ENCODE measurements at places on chromosomes 12 and 14.

- DNase-seq: peak; percentile 21
These were observed 35.1 kb downstream of the TMBIM6 start for GRCh38 chr12:49776413-49776812.

GRCh38 chr12:12719496-12719895 lies 2.3 kb downstream of the CDKN1B start:
- DNase-seq: no peak

DNA sequence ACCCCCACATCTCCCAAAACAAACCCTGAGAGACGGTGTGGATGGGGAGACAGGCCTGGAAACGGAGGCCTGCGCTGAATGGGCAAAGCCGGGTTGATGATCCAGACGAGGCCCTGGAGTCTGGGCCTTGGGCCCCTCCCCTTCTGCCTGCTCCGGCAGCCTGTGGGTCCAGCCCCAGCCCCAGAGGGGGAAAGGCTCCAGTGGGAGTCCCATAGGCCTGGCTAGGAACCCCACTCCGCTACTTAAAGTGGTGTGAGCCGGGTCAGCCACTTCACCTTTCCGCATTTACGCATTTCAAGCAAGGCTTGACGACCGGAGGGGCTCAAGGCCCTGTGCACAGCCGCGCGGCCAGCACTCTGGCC lies 695 bp upstream of the TNFAIP2 start:
- DNase-seq: peak; percentile 27

- no peak for DNase-seq
These were observed 17.0 kb downstream of the PPP1R1A start for GRCh38 chr12:54571193-54572188.

DNA sequence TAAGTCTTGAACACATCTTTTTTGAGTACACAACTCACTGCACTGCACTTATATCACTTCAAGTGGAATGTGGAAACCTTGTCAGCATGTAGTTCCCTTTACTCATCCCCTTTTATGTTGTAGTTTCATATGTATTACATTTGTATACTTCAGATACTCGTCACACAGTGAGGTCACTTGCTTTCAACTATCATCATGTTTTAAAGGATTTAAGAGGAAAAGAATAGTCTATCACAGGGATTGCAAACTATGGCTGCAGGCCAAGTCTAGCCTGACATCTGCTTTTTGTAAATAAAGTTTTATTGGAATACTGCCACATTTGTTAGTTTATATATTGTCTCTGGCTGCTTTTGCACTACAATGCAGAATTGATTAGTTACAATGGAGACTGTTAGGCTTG lies 24.3 kb downstream of the CNOT2 start:
- DNase-seq: peak; percentile 3

DNA sequence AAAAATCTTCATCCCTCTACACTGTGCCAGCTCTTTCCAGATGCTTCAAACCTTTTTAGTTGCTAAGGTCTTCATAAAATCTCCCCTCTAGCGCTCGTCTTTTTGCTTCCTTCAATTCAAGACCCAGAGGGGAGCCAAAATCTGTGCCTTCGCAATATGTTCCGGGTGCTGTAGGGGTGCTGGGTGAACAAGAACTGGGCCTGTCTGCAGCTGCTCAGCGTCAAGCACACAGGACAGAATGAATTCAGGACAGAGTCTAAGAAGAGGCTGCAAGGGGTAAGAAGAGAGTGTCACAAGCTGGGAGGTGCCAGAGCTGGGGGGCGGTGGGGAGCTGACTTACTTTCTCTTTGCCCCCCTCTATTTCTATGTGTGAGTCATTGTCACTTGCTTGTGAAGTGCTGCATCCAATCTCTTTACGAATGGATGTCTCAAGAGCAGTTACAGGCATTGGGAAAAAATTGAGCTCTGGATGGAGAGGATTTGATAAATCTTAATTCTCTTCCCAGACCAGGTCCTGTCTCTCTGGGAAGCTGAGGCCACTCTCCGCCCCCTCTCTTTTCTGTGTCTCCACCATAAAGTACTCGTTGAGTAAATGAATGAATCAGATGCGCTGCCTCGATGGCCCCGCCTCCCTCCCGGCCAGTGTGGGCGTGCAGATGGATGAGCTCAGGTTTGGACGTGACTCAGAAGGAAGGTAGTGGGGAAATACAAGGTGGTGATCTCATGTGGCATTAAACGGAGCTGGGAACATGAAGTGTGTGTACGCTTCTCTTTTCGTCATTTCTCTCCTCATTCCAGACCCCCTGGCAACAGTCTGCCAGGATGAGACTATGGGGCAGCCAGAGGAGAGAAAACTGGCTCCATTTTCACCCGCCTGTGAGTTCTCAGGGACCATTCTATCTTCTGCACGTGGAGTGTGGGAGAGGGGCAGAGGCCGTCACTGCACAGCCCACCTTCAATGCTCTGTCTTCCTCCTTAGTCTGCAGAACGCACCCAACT lies 91.3 kb downstream of the TSPAN9 start:
- DNase-seq: peak; percentile 41

DNA sequence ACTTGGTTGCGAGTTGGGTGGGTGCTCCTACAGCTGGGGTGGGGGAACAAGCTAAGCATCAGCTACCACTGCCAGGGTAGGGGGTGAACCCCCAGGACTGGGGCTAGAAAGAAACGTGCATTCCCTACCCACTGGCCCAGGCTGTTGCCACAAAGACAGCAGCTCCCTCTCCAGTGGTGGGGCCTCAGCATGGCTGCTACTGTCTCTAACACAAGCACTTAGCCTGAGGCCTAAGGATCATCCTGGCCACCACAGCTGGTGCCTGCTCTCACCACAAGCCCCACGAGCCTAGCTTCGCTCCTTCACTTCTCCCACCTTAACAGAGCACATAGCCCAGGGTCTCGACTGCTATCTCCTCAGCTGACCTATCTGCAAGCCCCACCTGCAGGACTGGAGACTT lies 18.9 kb downstream of the SLC25A21 start:
- DNase-seq: no peak

- DNase-seq: no peak
These were observed 6.7 kb downstream of the KRT81 start for GRCh38 chr12:52284562-52285171.

GRCh38 chr12:114266536-114266935 lies 139.4 kb downstream of the TBX5 start:
- no peak for DNase-seq

DNA sequence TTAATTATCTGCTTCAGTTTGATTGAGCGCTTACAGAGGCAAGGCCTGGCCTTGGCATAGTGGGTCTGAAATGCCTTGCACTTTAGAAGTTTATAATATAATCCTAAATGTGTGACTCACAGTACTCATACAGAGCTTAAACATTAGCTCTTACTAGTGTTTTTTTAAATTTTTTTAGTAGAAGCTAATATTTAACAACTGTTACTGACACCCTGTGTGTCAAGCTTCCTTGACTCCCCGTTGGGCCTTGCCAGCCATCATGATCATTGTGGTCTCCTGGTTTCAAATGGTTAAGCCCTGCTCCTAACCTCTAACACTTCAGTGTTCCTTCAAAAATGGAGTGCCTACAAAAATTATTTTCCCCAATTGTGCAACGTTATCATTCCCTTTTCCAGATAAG lies 126.9 kb downstream of the GALC start:
- no peak for DNase-seq

DNA sequence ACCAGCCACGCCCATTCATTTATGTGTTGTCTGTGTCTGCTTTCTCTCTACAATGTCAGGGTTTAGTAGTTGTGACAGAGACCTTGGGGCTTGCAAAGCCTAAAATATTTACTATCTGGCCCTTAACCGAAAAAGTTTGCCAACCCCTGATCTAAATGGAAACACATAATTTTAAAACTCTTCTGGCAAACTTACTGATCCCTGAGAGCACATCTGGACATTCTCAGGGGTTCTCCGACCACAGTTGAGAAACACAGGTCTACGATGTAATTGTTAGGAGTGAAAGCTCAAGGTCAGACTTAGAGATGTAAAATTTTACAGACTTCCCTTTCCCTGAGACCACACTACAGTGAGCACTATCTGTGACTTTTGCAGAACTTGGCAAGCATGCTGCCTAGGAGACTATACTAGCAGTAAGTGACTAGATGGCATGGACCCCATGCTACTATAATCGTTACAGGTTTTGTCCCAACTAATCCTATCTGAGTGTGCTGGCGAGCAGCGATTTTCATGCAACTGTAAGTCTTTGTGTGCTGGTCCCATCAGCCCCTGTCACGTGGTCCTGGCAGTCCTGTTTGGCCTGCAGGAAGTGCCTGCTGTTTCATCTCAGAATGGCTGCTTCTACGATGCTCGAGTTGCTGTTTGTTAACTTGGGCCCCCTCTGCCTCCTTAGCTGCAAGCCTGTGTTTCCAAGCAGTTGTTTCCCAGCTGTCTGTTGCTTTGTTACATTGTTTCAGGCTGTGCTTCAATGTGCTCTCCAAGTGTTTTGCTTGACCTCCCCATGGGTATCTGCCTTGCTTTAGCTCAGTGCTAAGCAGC lies 21.6 kb downstream of the TMTC2 start:
- DNase-seq: no peak

All from DMS153 (cell line).